ENCODE measurements at places on chromosomes 7 and 10.

DNA sequence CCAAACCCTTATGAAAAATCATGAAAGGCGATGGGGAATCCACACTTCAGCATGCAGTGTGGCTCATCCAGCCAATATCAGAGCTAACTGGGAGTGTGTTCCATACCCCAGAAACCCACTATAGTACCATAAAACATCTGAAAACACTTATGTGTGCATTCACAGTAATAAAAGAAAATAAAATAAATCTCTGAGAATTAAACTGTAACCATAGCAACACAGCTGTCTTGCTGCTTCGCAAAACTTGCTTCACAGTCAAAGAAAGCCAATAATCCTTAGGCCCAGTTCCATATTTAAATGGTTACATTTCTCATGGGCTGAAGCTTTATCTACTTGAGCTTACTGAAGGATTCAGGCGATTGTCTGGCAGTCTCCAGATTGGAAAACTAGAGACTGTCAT lies 19.9 kb upstream of the POLR1F start:
- no peaks in the 10 kb centered on the region for H3K36me3 ChIP-seq
- peaks cover 4% of the 10 kb centered on the region for H3K27me3 ChIP-seq
- no peak for DNase-seq
- no peak overlapping the region for H3K4me3 ChIP-seq

GRCh38 chr10:48472501-48473069 lies 132.3 kb downstream of the ARHGAP22 start:
- no peak overlapping the region for H3K4me3 ChIP-seq
- peaks cover 5% of the 10 kb centered on the region for H3K36me3 ChIP-seq
- H3K27me3 ChIP-seq: no peaks in the 10 kb centered on the region
- H3K27ac ChIP-seq: no peak overlapping the region
- no peaks in the 10 kb centered on the region for H3K4me1 ChIP-seq
- DNase-seq: no peak

DNA sequence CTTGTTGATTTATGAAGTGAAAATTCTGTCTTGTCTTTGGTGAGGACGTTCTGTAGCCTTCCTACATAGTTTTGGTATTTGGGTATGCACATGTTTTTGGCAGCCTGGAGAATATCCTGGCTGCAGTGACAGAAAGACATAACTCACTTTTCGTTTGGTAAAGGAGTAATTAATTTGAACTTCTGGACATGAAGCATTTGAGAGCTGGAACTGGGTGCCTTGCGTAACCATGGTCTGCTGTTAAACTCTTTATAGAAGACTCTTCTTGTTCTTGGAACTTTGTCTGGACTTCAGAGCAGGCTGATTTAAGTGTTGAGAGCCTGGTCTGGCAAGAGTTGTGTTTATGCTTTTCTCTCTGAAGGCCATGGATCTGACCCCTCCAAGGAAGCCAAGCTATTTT lies 231.3 kb downstream of the LRMDA start:
- no peaks in the 10 kb centered on the region for H3K27me3 ChIP-seq
- no peak overlapping the region for H3K4me3 ChIP-seq
- H3K27ac ChIP-seq: no peak overlapping the region
- no peaks in the 10 kb centered on the region for H3K36me3 ChIP-seq
- no peaks in the 10 kb centered on the region for H3K4me1 ChIP-seq

GRCh38 chr7:2985866-2986265 lies 57.8 kb downstream of the CARD11 start:
- H3K36me3 ChIP-seq: no peaks in the 10 kb centered on the region
- no peak overlapping the region for H3K4me3 ChIP-seq
- no peak overlapping the region for H3K27ac ChIP-seq
- H3K4me1 ChIP-seq: no peaks in the 10 kb centered on the region

- H3K27me3 ChIP-seq: no peaks in the 10 kb centered on the region
- no peak for DNase-seq
- H3K4me1 ChIP-seq: no peaks in the 10 kb centered on the region
- H3K36me3 ChIP-seq: no peaks in the 10 kb centered on the region
- peak overlapping the region; percentile 30 for H3K4me3 ChIP-seq
Measured at GRCh38 chr7:135147341-135147898, 452 bp upstream of the TMEM140 start.

GRCh38 chr10:60266513-60266912 lies 123.2 kb downstream of the ANK3 start:
- H3K4me1 ChIP-seq: peaks cover 4% of the 10 kb centered on the region
- H3K36me3 ChIP-seq: peaks cover under 1% of the 10 kb centered on the region
- H3K27ac ChIP-seq: no peak overlapping the region
- H3K4me3 ChIP-seq: no peak overlapping the region
- no peaks in the 10 kb centered on the region for H3K27me3 ChIP-seq

GRCh38 chr10:61877887-61878739 lies 23.4 kb upstream of the ARID5B start:
- H3K4me1 ChIP-seq: peaks cover 9% of the 10 kb centered on the region
- H3K27me3 ChIP-seq: no peaks in the 10 kb centered on the region
- H3K4me3 ChIP-seq: no peak overlapping the region
- H3K27ac ChIP-seq: no peak overlapping the region
- no peak for DNase-seq

GRCh38 chr7:93150200-93150835 lies 2.1 kb upstream of the SAMD9L start:
- DNase-seq: no peak
- no peaks in the 10 kb centered on the region for H3K36me3 ChIP-seq
- no peak overlapping the region for H3K4me3 ChIP-seq
- peak overlapping the region; percentile 59 for H3K27ac ChIP-seq

DNA sequence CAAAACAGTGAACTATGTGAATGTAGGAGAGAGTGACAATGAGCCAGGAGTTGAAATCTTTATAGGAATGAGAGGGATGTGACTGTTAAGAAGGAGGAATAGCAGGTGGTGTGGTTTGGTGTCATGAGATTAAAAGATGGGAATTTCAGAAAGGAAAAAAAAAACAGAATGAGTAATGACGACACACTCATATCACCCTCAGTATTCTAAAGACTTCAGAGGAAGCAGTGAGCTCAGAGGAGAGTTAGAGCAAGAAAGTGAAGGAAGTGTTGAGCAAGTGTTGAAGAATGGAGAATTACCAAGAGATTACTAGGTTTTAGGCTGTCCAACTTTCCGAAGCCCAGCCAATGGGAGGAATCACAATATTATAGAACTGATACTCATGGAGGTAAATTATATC lies 220.5 kb upstream of the HGF start:
- no peaks in the 10 kb centered on the region for H3K4me1 ChIP-seq
- no peak for DNase-seq
- peaks cover 27% of the 10 kb centered on the region for H3K36me3 ChIP-seq
- H3K27me3 ChIP-seq: no peaks in the 10 kb centered on the region
- no peak overlapping the region for H3K4me3 ChIP-seq

- H3K27ac ChIP-seq: no peak overlapping the region
- no peaks in the 10 kb centered on the region for H3K27me3 ChIP-seq
- peak; percentile 94 for DNase-seq
- H3K4me1 ChIP-seq: peaks cover 8% of the 10 kb centered on the region
- H3K4me3 ChIP-seq: no peak overlapping the region
Measured at GRCh38 chr10:101018600-101019439, 12.1 kb downstream of the PDZD7 start.

- H3K27ac ChIP-seq: no peak overlapping the region
- H3K4me3 ChIP-seq: no peak overlapping the region
- H3K27me3 ChIP-seq: no peaks in the 10 kb centered on the region
- H3K36me3 ChIP-seq: no peaks in the 10 kb centered on the region
Measured at GRCh38 chr10:69073026-69073425, 14.9 kb upstream of the SRGN start.

GRCh38 chr7:55536619-55537457 lies 35.5 kb downstream of the VOPP1 start:
- H3K27me3 ChIP-seq: no peaks in the 10 kb centered on the region
- no peak overlapping the region for H3K27ac ChIP-seq
- DNase-seq: no peak
- H3K4me3 ChIP-seq: no peak overlapping the region

DNA sequence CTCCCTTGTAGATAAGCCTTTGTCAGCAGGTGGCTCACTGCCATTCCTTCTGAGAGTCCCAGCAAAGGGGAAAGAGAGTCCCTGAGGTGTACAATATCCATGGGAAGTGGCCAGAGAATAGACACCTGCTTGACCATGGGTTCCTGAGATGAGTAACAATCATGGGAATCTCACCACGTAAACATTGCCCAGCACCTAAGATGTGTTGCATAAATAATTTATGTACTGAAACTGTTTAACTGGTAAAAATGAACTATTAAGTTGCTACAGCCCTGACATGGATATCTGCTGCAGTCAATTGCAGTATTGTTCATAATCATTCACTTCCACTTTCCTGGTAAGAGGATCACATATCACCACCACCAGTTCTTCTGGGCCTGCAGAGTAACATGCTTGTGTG lies 123.8 kb upstream of the INHBA start:
- H3K36me3 ChIP-seq: no peaks in the 10 kb centered on the region
- no peaks in the 10 kb centered on the region for H3K27me3 ChIP-seq
- no peak overlapping the region for H3K27ac ChIP-seq
- no peak overlapping the region for H3K4me3 ChIP-seq

DNA sequence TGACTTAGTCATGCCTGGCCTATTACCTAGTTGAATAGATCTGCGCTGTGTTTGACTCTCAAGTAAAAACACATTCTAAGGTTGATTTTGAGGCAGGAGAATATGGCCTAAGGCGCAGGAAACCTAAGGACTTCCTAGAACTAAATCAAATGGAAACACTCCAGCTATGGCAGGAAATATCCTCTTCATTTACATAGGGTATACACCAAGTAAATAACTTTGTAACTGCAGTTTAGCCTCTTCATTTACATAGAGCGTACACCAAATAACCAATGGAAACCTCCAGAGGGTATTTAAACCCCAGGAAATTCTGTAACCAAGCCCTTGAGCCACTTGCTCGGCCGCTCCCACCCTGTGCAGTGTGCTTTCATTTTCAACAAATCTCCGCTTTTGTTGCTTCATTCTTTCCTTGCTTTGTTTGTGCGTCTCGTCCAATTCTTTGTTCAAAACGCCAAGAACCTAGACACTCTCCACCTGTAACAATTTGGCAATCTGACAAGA lies 35.6 kb upstream of the XRCC2 start:
- H3K4me3 ChIP-seq: no peak overlapping the region
- H3K4me1 ChIP-seq: no peaks in the 10 kb centered on the region
- H3K36me3 ChIP-seq: no peaks in the 10 kb centered on the region
- no peak for DNase-seq

DNA sequence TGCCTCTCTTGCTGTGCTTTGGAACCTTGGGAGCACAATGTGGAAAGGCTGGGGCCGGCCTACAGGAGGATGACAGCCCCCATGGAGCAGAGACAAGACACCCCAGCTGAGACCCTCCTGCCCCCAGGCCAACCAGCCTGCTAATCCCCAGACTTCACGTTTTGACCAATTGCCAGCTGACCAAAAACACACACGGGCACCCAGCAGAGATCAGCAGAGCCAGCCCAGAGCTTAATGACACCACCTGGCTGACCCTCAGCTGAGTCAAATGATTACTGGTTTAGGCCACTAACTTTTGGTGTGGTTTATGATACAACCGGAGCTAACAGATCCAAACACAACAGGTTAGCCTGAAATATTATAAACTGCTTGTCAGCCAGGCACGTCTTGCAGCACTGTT lies 111.2 kb upstream of the KIF5B start:
- no peak overlapping the region for H3K4me3 ChIP-seq
- H3K4me1 ChIP-seq: no peaks in the 10 kb centered on the region
- H3K27me3 ChIP-seq: no peaks in the 10 kb centered on the region
- DNase-seq: no peak
- no peak overlapping the region for H3K27ac ChIP-seq
- no peaks in the 10 kb centered on the region for H3K36me3 ChIP-seq

DNA sequence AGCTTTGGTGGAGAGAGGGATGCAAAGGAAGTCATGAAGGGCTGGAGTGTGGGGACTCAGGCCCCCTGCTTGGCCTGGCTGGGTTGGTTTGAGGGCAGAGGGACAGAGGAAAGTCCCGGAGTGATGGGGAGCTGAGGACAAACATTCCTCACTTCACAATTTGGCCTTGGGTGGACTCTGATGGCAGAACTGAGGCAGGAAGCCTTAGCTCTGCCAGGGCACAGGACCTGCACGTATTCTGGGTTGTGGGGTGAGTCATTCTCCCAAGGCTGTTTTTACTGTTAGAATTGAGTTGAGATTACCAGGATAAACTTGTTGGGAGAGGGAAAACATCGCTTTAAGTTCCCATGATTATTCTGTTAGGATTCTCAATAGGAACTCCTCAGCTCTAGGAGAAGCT lies 2.6 kb downstream of the GOLGA7B start:
- H3K27ac ChIP-seq: no peak overlapping the region
- no peaks in the 10 kb centered on the region for H3K4me1 ChIP-seq
- no peak for DNase-seq
- no peak overlapping the region for H3K4me3 ChIP-seq
- peaks cover 27% of the 10 kb centered on the region for H3K27me3 ChIP-seq

DNA sequence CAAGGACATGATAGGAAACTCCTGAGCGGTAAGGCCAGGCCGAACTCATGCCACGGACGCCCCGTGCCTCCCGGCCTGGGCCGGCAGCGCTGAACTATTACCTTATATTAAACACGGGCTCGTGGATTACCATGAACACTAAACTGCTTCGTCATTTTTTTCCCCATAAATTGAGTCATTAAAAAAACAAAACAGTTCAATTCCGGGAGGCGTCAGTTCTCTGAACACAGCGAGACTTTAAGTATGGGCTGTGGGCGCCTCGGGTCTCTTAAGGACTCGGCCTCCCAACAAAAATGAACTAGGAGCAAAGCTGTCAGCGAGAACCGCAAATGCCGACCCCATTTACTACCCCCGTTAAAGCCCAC lies 519 bp downstream of the PITRM1 start:
- no peaks in the 10 kb centered on the region for H3K27me3 ChIP-seq
- peak overlapping the region; percentile 55 for H3K4me3 ChIP-seq
- peak overlapping the region; percentile 90 for H3K27ac ChIP-seq
- H3K36me3 ChIP-seq: peaks cover 29% of the 10 kb centered on the region
- peak; percentile 37 for DNase-seq

GRCh38 chr10:12742771-12743170 lies 258.7 kb downstream of the CCDC3 start:
- H3K27me3 ChIP-seq: no peaks in the 10 kb centered on the region
- H3K4me1 ChIP-seq: no peaks in the 10 kb centered on the region
- no peak for DNase-seq
- H3K4me3 ChIP-seq: no peak overlapping the region
- H3K27ac ChIP-seq: no peak overlapping the region

- H3K4me3 ChIP-seq: no peak overlapping the region
- H3K36me3 ChIP-seq: no peaks in the 10 kb centered on the region
- peak; percentile 41 for DNase-seq
- peaks cover 20% of the 10 kb centered on the region for H3K4me1 ChIP-seq
Measured at GRCh38 chr7:36790311-36790787, 66.1 kb upstream of the AOAH start.
